K562 (cell line): ENCODE measurements at places on chromosomes 7 and 10.

DNA sequence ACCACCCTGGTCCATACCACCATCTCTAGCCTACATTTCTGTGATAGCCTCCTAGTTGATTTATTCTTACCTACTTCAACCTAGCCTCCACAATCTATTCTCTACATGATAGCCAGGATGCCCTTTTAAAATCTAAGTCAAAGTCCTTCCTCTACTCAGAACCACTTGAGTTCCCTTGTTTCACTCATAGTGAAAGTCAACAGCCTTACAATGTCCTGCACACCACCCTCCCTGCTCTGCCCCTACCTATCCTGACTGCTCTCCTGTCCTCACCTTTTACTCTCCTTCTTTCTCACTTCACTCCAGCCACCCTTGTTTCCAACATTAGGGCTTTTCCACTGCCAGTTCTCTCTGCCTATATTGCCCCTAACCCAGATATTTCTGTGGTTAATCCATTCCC lies 146.7 kb downstream of the GRM3 start:
- DNase-seq, result no peak

DNA sequence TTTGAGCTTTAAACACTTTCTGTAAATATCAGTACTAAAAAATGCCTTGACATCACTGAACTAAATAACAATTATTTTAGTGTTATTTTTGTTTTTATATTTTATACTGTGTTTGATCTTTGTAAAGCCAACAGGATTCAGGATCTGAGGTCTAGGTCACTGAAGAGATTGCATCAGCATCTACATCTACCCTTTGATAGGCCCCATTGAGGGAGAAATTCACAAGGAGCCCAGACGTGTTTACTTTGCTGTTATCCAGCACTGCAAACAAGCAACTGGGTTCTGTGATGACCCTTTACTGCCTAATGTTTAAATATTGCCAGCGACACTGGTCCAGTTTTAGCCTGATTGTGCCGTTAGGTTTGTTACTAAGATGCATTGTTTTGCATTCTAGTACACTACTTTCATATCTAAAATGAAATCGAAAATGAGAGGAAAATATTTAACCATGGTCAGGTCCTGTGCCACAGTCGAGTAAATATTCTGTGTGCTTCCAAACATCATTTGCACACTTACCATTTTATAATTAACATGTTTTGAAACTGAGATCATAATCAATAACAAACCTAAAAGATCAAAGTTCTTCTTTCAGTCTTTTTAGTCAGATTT lies 48.7 kb downstream of the SP8 start:
- no peak for DNase-seq

DNA sequence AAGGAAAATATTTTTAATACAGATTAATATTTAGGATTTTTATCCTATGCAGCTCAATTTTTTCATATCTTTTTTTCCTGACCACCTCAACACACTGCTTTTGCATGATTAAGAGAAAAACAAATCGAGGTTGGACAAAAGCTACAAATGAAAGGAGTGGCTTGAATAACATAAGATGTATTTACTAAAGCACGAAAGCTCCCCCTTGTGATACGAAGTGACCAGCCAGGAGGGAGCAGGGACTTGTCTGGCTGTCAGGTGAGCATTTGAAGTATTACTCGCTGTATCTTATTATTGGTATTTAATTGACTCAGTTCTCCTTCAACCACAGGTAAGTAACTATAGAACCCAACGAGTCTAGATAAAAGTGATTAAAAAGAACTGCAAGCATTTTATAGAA lies 265.2 kb upstream of the PHF14 start:
- DNase-seq, result peak; percentile 32

GRCh38 chr10:132459301-132460003 lies 62.5 kb downstream of the PWWP2B start:
- DNase-seq, result no peak

DNA sequence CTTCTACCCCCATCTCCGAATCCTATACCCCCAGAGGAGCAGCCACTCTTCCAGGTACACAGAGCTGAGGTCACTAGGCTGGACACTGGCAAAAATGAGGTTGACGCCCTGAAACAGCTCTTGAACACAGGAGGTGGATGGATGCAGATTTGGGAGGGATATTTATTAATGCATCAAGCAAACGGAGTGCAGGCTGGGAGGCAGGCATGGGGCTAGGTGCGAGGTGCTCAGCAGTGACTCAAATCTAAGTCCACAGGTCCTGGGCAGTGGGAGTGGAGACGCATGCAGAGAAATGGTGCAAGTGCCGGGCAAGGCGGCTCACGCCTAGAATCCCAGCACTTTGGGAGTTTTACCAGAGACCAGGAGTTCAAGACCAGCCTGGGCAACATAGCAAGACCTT lies 11.0 kb downstream of the GUSB start:
- no peak for DNase-seq

DNA sequence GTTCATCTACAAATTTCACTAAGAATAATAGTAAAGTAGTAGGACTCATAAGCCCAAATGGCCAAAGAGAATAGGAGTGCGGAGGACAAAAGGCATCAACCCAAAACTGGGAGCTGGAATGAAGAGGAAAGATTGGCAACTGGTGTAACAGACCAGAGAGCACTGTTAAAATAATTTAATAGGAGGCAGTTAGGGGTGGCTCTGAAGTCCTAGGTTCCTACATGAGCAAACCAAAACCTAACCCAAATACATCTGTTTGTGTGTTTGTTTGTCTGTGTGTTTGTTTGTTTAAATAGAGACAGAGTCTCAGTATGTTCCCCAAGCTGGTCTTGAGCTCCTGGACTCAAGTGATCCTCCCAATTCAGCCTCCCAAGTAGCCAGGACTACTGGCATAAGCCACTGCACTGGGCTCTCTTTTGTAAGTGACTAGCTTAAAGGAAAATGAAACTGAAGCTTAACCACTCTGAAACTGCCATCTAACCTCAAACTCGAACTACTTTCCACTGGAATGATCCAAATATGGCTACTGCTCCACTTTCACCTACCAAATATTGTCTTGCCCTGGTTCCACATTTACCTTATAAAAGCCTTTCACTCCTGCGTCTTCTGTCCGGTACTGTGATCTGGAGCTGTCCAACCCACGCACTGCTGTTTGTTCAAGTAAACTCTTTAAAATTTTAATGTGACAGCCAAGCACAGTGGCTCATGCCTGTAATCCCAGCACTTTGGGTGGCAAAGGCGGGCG lies 94.9 kb downstream of the AKR1D1 start:
- DNase-seq, result no peak

DNA sequence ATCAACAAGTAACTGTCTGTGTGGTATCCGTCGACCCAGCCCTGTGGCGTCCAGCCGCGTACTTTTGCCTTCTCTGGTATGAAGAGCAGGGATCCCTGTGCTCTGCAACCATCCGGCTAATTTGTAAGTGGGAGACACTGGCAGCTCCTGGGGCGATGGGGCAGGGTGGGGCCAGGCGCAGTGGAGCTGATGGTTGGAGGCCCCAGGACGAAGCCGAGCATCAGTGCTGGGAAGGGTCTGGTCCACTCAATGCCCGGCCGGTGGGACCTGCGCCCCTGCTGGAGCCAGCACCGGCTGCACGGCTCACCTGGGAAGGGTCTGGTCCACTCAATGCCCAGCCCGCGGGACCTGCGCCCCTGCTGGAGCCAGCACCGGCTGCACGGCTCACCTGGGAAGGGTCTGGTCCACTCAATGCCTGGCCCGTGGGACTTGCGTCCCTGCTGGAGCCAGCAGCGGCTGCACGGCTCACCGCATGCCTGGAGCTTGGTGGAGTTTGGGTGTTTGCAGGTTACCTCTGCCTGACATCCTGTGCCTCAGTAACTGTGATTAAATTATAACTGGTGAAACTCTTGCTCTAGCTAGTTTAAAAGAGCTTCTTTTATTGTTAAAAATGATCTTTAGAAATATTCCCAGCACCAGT lies 96.1 kb downstream of the NKX6-2 start:
- no peak for DNase-seq

GRCh38 chr10:127048630-127049029 lies 143.4 kb downstream of the DOCK1 start:
- DNase-seq, result no peak

GRCh38 chr7:2621948-2622640 lies 9.7 kb upstream of the TTYH3 start:
- no peak for DNase-seq

DNA sequence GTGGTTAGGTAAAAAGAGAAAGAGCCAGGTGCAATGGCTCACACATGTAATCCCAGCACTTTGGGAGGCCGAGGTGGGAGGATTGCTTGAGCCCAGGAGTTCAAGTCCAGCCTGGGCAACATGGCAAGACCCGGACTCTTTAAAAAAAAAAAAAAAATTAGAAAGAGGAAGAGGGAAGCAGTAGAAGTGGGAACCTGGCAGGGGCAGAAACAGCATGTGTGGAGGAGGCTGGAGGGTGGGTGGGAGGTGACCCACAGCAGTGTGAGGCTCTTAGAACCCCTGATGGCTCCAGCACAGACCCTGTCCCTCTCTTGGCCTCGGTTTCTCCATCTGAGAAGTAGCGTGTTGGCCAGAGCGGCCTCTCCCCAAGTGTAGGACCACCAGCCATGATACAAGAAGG lies 4.9 kb upstream of the CCL24 start:
- no peak for DNase-seq

- no peak for DNase-seq
Observed at GRCh38 chr10:112832959-112833358, 117.1 kb upstream of the TCF7L2 start.

- no peak for DNase-seq
Observed at GRCh38 chr10:101453318-101453717, 99.4 kb downstream of the BTRC start.

DNA sequence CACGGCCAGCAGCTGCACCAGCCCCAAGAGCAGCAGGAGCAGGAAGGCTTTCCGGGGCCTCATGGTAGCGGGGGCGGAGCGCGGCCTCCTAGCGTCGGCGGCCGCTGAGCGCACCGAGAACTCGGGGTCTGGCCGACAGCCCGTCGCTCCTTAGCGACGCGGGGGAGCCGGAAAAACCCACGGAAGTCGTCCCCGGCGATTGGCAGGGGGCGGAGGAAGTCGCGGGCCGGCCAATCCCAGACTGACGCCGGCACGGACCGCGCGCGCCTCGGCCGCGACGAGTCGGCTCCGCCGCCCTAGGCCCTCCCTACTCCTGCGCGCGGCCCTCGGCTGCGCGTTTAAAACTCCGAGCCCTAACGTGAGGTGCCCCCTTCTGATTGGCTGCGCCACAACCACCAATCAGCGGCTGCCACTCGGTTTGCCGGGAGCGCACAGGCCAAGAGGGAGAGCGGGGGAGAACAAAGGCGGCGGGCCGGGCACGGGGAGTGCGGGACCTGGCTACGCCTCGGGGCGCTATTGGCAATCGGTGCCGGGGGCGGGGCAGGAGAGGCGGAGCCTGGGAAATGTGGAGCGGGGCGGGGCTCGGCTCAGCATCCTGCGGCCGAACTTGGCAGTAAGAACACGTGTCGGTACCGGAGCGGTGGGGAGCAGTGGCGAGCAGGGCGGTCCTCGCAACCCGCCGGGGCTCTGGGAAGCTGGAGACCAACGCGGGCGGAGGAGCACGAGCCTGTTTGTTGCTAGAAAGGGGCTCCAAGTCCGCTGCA lies at the start of gene PDIA4:
PDIA4 (minus strand) TSS at position 160 of the 764 bp plus-strand sequence; CDS start at position 63, 97 bp downstream.
- peak; percentile 100 for DNase-seq

DNA sequence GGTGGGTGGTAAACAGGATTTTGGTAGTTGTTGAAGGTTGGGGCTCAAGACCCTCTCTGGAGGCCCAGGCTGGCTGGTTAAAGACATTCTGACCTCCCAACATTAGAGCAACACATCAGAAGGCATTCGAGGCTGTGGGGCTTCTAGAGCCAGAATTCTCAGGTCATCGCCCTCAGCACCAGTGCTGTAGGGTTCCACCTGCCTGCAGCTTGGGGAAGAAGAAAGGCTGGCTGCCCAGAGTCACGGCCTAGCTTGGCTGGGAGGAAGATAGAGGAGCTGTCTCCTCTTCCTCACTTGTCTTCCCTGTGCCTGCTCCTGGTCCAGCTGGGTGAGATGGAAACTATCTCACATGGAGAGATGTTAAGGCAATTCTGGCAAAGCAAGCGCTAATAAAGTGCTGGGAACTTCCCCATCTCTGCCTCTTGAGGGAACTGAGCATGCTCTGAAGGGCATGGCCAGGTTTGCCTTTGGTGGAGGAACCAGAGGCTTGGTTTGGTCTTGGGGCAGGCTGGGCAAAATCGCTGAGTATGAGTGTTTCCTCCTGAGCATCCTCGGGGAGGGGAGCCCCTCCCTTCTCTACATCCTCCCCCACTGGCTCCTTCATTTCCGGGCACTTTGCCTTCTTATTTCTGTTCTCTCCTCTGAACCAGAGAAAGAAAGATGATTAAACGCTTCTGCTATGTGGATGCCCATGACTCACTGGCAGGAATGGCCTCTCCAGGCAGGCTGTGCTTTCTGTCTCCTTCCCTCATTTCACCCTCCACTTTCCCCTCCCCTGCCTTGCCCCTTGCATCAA lies 509.0 kb upstream of the PODXL start:
- DNase-seq, result no peak

- DNase-seq, result no peak
Observed at GRCh38 chr7:48078470-48078869, 10.6 kb upstream of the UPP1 start.

DNA sequence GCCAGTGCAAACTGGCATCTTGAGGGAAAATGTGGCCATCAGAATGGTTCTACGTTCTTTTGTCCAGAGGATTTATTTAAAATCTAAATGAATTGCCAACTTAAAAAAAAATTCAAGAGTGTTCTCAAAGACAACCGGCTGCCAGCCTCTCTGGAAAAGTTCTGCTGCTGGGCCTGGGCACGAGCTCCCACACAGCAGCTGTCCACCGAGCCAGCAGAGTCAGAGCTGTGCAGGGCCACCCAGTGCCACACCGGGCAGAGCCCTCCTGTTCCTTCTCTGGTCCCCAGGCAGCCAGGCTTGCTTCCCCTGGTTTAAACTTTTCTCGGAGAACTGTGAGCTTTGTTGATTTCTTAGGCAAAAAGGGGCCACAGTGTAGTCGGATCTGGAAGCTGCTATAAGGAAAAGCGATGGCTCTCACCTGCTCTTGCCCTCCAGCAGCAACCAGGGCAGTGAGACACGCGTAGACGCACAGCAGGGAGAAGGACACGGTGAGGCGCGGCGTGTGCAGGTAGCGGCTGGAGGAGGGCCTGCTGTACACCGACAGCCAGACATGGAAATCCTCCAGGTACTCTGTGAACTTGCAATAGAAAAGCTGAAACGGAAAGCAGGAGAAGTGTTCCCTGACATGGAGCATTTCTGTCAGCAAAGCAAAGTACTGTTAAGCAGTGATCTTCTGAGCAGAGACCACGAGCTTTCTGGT lies 111.6 kb downstream of the PKD1L1 start:
- DNase-seq, result no peak

DNA sequence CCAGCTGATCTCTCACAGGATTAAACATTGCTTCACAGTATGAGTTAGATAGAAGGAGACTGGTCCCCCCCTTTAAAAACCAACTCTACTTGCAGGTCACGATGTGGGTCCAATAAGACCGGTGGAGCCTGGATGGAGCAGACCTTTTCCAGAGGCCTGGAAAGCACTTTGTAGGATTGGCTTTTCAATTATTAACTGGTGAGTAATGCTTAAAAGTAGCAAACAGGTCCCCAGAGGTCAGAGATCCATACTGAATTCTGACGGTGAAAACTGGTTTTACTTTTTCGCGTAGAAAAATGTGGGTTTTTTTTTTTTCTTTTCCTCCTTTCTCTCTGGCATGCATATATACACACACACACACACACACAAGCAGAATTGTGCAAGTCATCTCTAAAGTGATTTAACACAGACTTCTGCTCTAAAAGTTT lies 74.9 kb upstream of the OGDHL start:
- DNase-seq, result no peak
